ENCODE measurements at places on chromosomes 5 and 9.
A peak's percentile ranks its signal among the peaks of the same experiment; 100 is the strongest.

DNA sequence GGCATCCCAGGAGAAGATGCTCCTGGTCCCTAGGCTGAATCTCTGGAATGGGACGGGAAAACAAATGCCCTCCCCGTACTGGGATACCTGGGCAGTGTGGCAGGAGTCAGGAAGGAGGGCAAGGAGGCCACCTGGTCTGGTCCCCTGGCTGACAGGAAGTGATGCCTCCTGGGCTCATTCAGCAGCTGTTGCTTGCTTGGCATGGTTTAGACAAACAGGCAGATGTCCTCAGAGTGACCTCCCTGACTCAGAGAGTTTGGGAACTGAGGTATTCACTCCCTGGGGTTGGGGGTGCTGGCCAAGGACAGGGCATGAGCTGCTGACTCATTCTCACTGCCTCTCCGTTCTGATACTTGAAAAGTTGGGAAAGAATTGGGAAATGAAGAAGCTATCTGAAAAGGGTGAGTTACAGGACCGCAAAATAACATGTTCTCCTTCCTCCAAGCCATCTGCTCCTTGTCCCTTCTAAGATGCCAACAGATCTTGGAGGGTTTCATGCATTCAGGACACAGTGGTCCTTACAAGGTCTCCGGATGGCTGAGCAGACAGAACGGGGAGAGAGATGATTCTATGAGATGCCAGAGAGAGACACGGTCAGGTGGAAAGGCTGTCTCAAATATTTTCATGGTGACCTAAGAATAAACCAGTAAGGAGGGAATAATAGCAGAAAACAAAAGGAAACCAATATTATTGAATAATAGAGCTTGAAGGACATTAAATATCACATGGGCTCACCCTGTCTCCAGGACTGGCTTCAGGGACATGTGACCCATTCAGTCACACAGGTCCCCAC, 534.5 kb downstream of the BNC2 start:
- peak; percentile 12 for DNase-seq

GRCh38 chr5:94782383-94782782, 163.9 kb downstream of the SLF1 start:
- DNase-seq, result no peak

DNA sequence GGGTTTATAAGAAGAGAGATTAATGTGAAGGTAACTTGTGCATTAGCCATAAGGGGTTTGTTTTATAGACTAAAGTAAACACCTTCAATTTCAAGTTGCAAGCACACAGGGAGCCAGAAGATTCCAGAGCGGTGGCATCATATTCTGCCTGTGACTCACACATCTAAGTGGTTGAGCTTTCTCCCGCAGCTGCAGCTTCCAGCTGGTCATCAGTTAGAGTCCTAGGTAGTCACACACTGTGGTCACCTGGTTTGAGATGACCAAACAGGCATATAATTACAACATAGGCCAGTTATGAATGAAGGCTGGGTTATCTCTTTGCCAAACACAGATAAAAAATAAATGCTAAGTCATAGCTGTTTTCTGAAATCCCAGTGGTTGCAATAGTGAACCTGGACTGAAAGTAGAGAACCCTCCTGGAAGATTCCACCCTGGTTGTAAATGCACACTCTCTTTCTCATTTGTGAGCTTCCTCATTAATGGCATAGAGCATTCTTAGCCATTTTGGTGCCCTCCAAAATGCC, 171.3 kb downstream of the GDNF start:
- no peak for DNase-seq

GRCh38 chr5:115431116-115431515, 113.5 kb downstream of the FEM1C start:
- DNase-seq, result no peak

DNA sequence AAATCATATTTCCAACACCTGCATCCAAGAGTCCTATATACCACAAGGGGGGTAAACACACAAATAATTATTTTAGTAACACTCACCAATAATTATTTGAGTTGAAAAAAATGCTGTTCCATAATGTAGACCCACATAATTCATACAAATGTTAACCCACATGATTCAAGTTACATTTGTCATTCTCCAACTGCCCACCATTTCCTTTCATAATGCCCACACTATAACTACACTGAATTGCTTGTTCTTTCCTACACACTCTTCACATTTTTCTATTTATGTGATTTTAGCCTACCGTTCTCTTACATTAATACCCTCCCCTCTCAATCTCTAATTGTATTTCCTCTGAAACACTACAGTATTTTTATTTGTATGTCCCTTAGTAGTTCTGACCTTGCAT, 35.9 kb upstream of the HK3 start:
- no peak for DNase-seq

All from esophagus squamous epithelium (tissue), 5 donors.